Neural progenitor cell (in vitro differentiated cells): ENCODE measurements at places on chromosomes 5 and 9.

- no peak for DNase-seq
Measured at GRCh38 chr5:149615976-149616375, 34.7 kb downstream of the ARHGEF37 start.

DNA sequence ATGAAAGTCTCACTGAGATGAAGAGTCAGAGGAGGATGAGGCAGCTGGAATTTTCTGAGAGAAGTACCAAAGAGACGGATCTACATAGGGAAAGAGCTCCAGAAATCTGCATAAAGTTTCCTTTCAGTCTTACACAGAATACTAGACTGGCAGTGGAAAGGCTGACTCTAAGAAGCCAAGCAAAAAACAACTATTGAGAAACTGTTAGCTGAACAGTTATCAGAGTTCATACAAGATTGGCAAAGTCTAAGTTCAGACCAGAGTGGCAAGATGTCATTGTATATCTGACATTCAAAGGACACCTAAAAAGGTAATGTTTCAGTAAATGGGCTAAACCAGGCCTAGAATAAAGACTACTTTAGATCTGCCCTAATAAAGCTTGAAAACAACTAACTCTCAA, 209.0 kb downstream of the KIAA0825 start:
- no peak for DNase-seq

DNA sequence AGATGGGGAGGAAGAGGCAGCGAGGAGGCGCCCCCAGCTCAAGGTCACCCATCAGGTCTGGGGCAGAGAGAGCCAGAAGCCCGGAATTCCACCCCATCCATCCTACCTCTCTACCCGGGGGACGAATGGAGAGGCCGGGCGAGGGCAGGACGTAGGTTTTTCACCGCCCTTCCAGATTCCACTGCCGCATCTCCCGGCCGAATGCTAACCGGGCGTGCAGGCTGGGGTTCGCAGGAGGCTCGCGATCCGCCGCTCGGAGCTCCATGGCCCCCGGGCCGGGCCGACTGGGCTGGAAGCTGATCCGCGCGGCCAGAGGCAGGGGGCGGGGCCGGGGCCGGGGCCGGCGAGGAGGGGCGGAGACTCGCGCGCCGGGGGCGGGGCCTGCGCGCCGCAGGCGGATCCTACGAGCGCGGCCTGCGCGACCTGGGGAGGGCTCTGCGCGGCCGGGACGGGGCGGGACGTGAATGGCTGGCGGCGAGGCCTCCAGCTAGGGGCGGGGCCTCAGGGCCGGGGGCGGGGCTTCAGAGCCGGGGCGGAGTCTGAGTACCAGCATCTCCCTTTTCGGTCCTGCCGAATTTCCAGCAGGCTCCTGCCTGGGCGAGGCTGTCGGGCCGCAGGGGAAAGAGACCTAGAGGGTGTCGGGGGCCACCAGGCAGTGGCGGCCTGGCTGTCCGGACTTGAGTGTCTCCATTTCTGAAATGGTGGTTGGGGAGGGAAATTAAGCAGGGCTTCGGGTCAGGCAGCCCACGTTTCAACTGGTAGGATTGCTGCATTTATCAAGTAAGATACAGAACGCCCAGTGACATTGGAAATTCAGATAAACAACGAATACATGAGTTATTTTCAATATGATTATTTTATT, at the start of gene ST6GALNAC4:
Gene ST6GALNAC4, minus strand, starts transcription at position 322 of the 862 bp plus-strand sequence. CDS start 622 bp downstream, outside the sequence.
- peak; percentile 98 for DNase-seq

DNA sequence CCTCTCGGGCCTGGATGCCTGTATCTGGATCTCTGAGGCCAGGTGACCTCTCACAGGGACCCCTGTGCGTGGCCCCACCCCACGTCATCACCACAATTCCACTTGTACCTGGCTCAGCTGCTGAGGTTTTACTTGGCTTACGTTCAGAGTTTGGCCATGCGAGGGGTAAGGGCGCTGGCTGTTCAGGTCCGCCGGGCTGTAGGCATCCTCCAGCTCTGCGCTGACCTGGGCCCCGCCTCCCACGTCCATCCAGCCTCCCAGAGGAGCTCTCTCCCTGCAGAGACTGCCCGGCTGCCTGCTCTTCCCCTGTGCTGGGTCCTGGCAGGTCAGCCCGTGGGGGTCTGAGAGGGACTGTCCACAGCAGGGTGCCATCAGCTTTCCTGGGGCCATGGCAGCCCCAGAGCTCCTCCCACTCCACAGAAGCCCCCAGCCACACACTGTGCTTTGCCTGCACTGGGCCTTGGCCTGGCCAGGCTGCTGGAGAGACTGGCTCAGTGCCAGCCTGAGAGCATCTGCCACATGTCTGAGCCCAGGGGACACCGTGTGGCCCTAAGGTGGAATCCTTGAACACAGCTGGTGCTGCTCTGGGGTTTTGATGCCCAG, 43.6 kb downstream of the SLC6A3 start:
- peak; percentile 16 for DNase-seq

GRCh38 chr9:69293156-69293555, 31.9 kb upstream of the ENTREP1 start:
- DNase-seq, result no peak

- no peak for DNase-seq
Measured at GRCh38 chr5:172896465-172896864, 62.4 kb downstream of the ERGIC1 start.

GRCh38 chr9:91177081-91177480, 184.6 kb downstream of the AUH start:
- DNase-seq, result no peak

- no peak for DNase-seq
Measured at GRCh38 chr5:138772986-138773594, 19.9 kb downstream of the CTNNA1 start.

DNA sequence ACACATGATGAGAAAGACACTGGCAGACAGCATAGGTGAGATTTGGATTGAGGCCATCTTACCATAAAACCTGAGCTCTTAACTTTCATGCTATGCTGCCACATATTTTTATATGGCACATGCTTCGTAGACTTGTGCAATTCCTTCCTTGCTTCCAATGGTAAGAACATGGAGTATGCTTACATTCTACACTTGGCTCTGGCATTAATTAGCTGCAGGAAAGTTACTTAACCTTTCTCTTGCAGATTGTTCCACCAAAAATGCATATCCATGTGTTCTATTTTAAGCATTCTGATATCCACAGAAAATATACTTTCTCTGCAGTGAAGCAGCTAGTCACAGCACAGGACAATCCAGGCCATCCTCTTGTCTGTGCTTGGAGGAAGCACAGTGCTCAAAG, 119.4 kb downstream of the MPDZ start:
- no peak for DNase-seq

GRCh38 chr9:95643619-95644018, 126.8 kb upstream of the PTCH1 start:
- no peak for DNase-seq

DNA sequence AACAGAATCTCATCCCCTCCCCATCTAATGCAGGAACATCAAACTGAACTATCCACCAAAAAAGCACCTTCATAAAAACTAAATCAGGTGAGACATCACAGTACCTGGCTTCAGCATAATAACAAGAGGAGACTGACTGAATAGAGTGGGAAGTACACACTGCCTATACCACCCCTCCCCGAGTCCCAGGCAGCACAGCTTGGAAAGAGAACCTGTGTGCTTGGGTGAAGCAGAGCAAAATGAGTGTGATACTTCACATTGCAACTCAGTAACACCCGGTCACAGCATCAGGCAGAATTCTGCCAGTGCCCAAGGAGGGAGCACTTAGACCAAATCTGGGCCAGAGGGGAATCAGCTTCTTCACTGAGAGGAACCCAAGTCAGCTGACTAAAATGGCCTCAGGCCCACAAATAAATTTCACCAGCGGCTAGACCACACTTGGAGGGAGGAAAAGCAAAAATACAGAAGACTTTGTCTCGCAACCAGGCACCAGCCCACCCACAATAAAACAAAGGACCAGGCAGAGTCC, 69.3 kb upstream of the OR2K2 start:
- no peak for DNase-seq

DNA sequence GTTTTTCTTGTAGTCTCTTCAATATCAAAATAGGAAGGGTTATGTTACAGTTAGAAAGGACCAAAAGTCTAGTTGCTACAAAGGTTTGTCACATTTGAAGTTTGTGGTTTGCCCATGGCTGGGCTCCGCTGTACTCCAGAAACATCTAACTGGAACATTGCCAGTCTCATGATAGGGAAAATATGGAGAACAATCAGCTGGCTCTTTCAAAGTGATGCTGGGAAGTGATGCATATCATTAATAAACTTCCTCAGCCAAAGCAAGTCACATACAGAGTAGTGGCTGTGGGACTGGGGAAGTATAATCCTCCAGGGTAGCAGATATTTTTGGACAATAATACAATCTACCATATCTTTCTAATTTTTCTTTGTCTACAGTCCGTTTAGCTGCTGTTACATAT, 8.8 kb downstream of the BTF3 start:
- DNase-seq, result no peak

DNA sequence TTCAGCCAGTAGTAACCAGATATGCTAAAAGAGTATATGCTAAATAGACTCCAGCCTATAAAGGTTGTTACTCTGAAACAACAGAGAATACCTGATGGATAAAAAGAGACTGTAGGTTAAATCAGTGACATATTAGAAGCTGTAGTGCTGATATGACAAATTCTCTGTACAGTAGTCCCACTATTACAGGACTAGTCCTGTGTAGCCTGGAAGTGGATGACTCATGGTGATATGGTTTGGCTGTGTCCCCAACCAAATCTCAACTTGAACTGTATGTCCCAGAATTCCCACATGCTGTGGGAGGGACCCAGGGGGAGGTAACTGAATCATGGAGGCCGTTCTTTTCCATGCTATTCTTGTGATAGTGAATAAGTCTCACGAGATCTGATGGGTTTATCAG, 276.2 kb upstream of the POU5F2 start:
- no peak for DNase-seq

GRCh38 chr9:22374051-22374450, 72.6 kb upstream of the DMRTA1 start:
- no peak for DNase-seq

DNA sequence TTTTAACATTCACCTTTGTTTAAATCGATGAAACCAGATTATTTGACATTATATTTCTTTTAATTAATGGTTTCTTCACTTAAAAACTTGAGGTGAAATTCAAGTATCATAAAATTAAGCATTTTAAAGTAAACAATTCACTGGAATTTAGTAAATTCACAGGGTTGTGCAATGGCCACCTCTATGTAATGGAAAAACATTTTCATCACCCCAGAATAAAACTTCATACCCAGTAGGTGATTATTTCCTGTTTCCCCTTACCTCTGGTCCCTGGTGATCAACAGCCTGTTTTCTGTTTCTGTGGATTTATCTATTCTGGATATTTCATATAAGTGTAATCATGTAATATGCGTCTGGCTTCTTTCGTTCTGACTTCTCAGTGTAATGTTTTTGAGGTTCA, 27.2 kb downstream of the HSPA4 start:
- no peak for DNase-seq

DNA sequence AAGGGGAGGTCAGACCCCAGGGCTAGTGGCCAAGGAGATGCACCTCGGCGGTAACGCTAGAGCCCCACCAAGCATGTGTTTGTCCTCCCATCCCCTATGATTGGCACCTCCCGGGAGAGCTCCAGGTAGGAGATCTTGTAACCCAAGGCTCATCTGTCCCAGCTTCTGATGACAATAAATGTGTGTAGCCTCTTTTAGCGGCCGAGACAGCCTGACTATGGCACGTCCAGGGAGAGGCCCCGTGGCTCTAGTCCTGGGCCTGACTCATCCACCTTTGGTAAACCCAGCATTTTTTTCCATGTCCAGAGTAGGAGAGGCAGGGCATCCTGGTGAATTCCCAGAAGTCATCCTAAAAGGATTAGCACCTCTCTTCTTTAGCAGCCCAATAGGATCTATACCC, 39.2 kb downstream of the IRF1 start:
- DNase-seq, result no peak

DNA sequence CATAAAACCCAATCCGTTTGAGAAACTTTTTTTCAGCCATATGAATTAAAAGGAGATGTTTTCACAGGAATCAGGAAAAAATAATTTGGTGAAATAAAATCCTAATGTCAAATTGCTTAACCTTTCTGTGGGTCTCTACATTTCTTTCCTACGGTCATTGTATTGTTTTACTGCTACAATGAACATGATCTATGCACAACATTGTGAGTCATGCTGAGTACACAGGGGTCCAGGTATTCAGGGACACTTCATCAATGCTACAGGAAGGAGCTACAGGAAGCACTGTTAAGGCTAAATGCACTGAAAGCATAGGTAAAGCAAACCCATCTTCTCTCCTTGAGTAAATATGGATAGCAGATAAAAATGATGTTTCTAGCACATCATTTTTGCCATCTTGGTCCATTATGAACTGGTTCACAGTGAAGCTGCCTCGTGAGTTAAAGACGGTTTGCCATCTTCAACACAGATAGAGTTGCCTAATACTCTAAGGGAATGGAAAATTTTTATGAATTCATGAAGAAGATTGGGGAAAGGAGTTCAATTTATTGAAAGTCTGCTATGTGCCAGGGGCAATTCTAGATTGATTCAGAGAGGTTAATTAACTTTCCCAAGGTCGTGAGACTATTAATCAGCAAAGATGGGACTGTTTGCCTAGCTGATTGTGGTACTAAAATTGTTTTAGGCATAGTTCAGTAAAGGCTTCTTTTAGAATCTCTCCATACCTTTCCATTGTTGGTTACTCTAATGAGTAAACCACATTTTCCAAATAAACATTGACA, 85.5 kb downstream of the DIRAS2 start:
- no peak for DNase-seq

DNA sequence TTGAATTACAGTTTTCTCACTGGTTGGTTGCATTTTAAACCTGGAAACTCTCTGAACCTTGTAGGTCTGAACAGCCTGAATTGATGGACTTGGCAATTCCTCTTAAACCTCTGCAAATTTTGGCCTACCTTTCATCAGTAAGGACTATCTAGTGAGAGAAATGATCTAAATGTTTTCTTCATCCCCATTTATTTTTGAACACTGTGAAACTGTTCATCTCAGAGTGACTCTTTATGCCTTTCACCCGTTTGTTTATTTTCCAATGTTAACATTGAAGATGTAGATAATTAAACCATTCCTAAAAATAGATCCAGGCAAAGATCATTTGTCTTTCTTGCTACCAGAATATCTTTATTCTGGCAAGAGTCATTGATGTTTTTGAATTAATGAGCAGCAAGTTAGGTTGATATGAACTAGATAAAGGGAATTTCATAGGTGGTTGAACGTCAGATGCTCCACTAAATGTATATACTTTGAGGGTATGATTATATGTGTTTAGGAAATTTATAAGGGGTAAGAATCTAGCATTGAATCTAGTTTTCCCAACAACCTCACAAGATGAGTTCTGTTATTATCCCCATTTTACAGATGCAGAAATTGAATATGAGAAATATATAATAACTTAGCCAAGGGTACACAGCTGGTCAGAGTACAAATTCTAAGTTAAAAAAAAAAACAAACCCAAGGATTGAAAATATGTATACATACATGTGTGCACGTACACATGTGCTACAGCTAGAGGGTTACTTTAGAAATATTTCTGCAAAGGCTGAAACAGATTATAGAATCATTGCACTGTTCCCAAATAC, 3.4 kb downstream of the CPEB4 start:
- DNase-seq, result no peak

- peak; percentile 86 for DNase-seq
Measured at GRCh38 chr9:98943682-98944056, at the start of gene COL15A1. COL15A1 (plus strand) TSS chr9:98943907; CDS start chr9:98944062, 155 bp downstream.

DNA sequence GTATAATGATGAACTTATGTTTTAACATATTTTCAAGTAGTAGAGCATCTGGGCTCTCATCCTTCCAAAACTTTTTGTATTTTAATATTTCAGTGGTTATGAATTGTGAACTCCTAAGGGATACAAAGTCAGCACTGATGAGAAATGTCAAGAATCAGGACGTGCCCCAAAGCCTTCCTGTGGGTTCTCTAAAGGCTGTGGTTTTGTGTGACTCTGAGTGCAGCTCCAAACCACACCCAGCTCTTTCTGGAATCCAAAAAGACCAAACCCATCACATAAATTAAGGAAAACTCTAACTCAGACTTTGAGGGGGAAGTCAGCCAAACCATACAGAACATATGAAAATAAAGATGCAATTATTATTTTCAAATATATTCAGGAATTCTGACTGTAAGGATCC, 40.8 kb upstream of the SMU1 start:
- no peak for DNase-seq
